ENCODE measurements at places on chromosomes 2 and 18.

- DNase-seq, result no peak
Measured at GRCh38 chr2:38113981-38114708, 38.2 kb upstream of the CYP1B1 start.

DNA sequence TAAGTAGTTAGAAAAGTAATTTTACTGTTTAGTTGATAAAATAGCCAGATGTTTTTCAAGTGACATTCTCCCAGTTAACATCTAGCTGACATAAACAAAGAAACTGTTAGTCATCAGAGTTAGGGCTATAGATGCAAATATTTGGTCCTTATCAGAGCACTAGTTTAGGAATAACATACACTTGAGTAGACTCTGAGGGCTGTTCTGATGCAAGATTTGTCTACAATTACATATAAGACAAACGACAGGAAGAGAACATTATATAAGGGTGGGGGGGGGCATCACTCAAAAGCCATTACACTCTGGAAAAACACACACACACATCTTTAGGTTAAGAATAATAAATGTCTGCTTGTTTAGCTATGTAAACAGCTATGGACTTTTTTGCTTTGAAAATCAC, 554.4 kb upstream of the LRRTM1 start:
- DNase-seq, result no peak

DNA sequence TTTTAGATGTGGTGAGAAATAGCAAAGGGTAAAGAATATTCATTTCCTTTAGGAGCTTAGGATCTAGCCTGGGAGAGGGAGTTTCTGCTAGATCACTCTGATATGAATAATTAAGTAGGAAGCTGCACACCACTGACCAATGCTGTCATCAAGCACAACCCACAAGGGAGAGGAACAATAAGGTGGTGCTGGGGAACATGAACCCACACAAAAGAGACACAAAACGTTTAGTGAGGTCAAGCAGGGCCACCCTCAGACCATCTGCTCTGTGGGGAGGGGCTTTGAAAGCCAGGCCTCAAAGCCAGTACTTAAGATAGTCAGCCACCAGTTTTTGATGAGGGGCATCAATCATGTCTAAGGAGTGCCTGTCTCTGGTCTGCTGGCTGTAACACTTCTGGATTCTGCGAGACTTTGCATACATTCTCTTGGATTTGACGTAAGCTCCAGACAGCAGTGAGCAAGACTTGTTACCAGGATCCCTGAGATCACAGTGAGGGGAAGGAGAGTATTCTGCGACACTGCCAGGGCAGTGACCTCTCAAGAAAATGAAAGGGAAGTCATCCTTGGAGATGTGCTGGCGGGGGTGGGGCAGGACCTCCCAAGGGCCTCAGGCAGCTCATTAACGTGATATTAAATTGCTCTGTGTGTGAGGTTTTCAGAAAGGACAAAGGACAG, 127.0 kb downstream of the CCBE1 start:
- DNase-seq, result no peak

DNA sequence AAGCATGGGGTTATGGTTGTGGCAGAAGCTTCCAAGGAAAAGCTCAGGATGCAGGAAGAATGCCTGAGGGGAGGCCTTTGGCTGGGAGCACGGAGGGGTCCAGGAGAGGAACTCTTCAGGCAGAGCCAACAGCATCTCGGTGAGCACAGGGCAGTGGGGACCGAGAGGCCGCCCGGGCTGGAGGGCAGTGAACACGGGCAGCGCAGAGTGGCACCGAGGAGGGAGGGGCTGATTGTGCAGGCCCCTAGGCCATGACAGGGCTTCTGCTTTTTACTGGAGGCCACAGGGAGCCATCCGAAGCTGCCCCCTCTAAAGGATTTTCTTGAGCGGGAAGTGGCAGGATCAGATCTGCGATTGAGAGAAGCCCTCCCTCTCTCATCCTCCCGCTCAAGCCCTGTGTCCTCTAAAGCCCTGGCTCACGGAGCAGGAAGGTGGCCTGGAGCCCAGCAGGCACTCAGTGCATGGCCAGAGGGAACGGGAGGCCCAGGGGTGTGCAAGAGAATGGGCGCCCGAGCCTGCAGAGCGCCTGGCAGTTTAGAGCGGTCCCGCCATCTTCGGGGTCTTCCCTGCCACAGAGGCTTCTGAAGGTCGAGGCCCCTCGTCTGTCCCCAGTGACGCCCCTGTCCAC, 110.0 kb upstream of the STON1 start:
- no peak for DNase-seq

GRCh38 chr18:51133580-51134160, 63.8 kb downstream of the MEX3C start:
- no peak for DNase-seq

Measured in stimulated activated CD4-positive, alpha-beta T cell treated with anti-CD3 and anti-CD28 coated beads, Interleukin-1b, Interleukin-23, amount 100 ng/mL, for 1 hour (primary cell).